Stimulated activated CD8-positive, alpha-beta memory T cell treated with anti-CD3 and anti-CD28 coated beads, Interleukin-4, amount 100 ng/mL, for 24 hours (primary cell): ENCODE measurements at places on chromosomes 13 and 19.

DNA sequence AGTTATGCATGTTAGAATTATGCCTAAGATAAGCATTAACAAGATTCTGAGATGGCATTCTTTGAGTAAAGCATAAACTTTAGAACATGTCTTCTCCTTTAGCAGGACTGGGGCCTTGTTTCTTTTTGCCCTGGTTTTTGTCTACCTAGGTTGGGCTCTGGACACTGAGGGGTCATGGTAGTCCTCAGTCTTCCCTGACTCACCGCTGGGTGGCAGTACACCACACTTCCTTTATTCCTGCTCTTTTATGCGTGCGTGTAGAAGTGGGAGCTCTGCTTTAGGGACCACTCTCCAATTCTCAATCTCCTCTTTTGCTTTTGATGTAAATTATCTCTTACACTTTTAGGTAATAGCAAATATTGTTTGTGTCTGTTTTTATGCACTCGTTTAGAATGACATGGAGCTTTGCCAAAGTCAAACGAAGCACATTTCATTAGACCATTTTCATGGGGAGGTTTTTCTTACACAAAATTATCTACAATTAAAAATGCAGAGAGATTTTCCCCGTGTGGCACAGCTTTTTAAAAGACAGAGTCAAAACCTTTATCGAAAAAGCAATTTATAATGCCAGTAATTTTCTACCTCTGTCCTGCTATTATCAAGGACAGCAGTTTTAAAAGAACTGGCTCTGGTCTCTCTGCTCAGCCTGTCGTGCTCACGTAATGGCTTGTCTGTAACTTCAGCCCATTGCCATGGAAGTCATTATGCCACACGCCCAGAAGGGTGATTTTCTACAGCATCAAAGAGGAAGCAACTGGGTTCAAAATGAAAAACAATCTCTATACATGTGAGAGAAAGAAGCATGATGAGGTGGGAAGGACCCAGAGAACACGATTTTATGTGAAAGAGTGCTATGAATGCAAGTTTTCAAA lies 413.9 kb downstream of the COG6 start:
- DNase-seq, result peak; percentile 57

- DNase-seq, result no peak
These were observed 375.7 kb upstream of the SPRY2 start for GRCh38 chr13:80716610-80717081.

DNA sequence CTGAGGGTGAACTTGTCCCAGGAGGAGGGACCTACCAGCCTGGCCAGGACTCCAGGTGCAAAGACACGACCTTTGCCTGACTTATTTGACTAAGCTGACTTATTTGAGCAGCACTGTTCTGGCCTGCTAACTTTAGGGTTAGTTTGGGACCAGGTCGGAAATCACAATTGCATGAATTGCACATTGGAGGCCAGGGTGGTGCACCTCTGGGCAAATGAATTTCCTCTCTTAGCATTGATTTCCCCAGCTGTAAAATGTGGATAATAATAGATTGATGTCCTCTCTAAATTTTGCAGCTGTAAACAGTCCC lies 1.4 kb upstream of the BST2 start:
- no peak for DNase-seq

DNA sequence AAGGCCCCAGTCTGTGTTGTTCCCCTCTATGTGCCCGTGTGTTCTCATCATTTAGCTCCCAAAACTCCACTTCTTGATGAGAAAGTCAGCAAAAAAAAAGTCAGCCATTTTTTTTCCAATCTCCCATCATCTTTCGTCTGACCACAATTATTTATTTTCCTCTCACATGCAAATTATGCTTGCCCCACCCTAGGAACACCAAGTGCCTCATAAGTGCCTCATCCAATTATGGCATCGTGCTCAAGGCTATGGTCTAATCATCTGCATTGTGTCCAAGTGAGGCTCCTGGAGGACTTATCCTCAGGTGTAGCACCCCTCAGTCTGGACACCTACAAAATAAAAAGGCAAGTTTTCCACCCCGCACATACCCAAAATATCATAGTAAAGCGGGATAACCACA lies 20.8 kb upstream of the IPO5 start:
- DNase-seq, result no peak

- DNase-seq, result no peak
These were observed 7.0 kb downstream of the GPR18 start for GRCh38 chr13:99250982-99251825.

GRCh38 chr19:10828981-10829821 lies 6.8 kb downstream of the TMED1 start:
- DNase-seq, result no peak

GRCh38 chr19:58572026-58572817 lies 913 bp downstream of the MZF1 start:
- DNase-seq, result no peak

- DNase-seq, result peak; percentile 55
These were observed 34.2 kb upstream of the PNMA8B start for GRCh38 chr19:46529622-46530451.

DNA sequence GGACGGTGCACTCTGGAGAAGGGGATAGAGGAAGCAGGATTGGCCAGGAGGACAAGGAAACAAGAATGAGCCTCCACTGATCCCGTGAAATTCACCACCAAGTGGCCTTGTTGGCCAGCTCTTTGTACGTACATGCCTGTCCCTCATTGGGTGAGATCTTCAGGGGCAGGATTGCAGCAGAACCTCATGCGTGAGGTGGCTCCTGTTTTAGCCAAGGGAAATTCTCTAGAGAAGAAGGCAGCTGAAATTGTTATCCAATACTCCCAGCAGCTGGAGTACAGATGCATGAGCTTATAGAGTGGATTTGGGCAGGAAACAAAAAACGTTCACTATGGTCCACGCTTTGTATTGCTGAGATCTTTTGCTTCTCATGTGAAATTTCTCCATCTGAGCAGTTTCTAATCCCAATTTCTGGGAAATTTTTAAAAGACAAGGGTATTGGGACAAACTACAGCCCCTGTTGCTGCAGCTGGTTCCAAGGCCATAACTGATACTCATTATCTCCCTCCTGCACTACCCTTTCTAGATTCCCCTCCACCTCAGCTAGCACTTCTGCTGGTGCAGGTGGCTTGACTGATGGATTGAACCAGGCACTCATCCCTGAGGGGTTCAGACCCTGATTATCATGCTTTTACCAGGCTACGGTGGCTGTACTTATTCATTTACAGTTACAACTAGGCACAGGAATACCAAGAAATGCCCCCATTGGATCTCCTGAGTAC lies 3.9 kb upstream of the RNF6 start:
- no peak for DNase-seq

GRCh38 chr13:83498045-83498444 lies 384.2 kb downstream of the SLITRK1 start:
- no peak for DNase-seq

GRCh38 chr13:27264181-27264580 lies 6.4 kb upstream of the RASL11A start:
- DNase-seq, result no peak

- DNase-seq, result peak; percentile 49
These were observed 149.1 kb downstream of the KLF12 start for GRCh38 chr13:73984949-73985691.

DNA sequence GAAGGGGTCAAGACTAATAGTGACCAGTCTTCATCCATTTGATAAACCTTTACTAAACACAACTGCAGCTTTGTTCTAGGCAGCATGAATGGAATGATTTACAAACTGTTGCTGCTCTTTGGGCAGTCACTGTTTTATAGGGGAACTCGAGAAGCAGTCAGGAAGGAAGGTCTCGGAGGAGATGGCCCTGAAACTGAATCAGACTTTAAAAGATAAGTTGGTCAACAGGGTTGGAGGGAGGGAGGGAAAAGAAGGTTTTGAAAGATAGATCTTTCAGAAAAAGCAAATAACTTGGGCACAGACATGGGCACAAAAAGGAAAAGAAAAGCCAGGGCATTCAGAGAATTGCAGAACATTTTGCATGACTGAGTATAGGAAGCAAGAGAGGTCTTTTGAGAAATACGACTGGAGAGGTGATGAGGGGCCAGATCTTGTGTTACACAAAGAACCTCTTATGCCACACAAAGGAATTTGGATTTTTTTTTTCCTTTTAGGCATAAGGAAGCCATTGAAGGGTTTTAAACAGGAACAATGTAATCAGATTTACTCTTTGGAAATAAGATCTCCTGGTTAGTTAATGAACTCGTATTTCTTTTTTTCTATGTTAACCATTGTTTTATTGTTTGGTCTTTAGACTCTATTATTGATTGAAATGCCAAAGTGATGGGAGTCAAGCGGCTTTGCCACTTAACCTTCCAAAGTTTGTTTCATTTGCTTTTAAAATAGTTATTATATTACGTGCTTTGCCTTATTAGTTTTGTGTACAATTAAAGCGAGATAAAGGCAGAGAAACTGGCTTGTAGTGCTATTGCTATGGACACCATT lies 37.5 kb upstream of the SACS start:
- no peak for DNase-seq
